ENCODE measurements at places on chromosomes 12 and 14. TPM values are rescaled to one million over a fixed set of nuclear protein-coding genes. Genes with fewer than 3 reads are reported as not detected.
A peak's percentile ranks its signal among the peaks of the same experiment; 100 is the strongest.

Gene FGD4
- 51.6 TPM for total RNA-seq

Gene CD4
- total RNA-seq = 12.5 TPM

Gene NANOG
- under 0.01 TPM for total RNA-seq

Gene ARMH4
- 18.1 TPM for total RNA-seq

Gene KCNK10
- not detected for total RNA-seq

Gene LBHD2
- total RNA-seq = not detected

Gene TMTC3
- 19.9 TPM for total RNA-seq

Gene BCL11B
- total RNA-seq = 0.60 TPM

Gene DDX47
- 46.4 TPM for total RNA-seq

DNA sequence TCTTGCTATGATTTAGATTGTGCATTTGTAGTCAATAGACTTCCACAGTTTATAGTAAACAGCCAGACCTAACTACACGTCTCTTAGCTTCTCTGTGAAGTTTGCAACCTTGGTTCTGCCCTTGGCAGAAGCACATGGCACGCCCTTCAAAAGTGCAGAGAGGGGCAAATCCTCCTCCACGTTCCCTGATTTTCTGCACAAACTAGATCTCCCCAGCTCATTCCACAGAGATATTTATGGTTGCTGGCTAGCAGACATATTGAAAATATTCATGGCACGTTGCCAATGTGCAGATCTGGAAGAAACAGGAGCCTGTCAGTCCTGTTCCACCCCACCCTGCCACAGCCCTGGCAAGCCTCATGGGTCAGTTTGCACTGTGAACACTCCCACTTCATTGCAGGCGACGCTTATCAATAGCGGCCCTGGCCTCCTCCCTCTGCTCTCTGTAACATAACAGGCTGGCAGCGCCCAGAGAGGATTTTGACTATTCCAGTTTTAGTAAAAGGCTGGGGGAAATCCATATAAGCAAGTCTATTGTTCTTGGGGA, 6.5 kb upstream of the LGALS3 start:
- DNase-seq = peak; percentile 59
- H3K27me3 ChIP-seq = no peaks in the 10 kb centered on the region
- peak overlapping the region; percentile 43 for H3K27ac ChIP-seq
- peaks cover 27% of the 10 kb centered on the region for H3K4me1 ChIP-seq
- H3K4me3 ChIP-seq = no peak overlapping the region
- H3K36me3 ChIP-seq = no peaks in the 10 kb centered on the region

GRCh38 chr14:47917344-47917954, 242.0 kb upstream of the MDGA2 start:
- no peaks in the 10 kb centered on the region for H3K36me3 ChIP-seq
- no peaks in the 10 kb centered on the region for H3K27me3 ChIP-seq
- H3K27ac ChIP-seq = no peak overlapping the region
- H3K4me1 ChIP-seq = no peaks in the 10 kb centered on the region

- H3K36me3 ChIP-seq = no peaks in the 10 kb centered on the region
- DNase-seq = no peak
- no peak overlapping the region for H3K27ac ChIP-seq
- no peaks in the 10 kb centered on the region for H3K4me1 ChIP-seq
These were observed 163.5 kb downstream of the VRK1 start for GRCh38 chr14:96960598-96961116.

DNA sequence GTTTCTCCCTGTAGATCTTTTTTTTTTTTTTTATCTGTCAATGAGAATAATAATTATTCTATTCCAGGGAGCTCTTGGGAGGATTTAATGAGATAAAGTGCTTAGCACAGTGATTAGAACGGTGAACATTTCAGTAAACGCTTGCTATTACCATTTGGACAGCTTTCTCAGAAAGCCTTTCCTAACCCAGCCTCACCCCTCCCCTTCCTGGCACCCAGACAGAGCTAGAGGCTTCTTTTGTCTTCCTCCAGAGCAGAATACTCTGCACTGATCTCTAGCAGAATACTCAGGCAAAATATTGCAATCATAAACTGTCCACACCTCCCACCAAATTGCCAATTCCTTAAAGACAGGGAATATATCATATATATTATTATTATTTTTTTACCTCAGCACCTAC, 66.6 kb downstream of the ERGIC2 start:
- H3K4me3 ChIP-seq = no peak overlapping the region
- no peaks in the 10 kb centered on the region for H3K4me1 ChIP-seq
- H3K27me3 ChIP-seq = no peaks in the 10 kb centered on the region
- H3K27ac ChIP-seq = no peak overlapping the region

GRCh38 chr12:106138633-106139421, at the start of gene NUAK1:
Gene NUAK1, minus strand, starts transcription at chr12:106138954. Its CDS starts 301 bp downstream, at chr12:106138653.
- peak within 1 kb of the TSS; percentile 95 for H3K27ac ChIP-seq
- peak within 1 kb of the TSS; percentile 86 for H3K4me3 ChIP-seq
- H3K36me3 ChIP-seq = no peaks in the 10 kb centered on the region
- peak; percentile 75 for DNase-seq
- H3K27me3 ChIP-seq = no peaks in the 10 kb centered on the region
- peaks cover 13% of the 10 kb centered on the region for H3K4me1 ChIP-seq

DNA sequence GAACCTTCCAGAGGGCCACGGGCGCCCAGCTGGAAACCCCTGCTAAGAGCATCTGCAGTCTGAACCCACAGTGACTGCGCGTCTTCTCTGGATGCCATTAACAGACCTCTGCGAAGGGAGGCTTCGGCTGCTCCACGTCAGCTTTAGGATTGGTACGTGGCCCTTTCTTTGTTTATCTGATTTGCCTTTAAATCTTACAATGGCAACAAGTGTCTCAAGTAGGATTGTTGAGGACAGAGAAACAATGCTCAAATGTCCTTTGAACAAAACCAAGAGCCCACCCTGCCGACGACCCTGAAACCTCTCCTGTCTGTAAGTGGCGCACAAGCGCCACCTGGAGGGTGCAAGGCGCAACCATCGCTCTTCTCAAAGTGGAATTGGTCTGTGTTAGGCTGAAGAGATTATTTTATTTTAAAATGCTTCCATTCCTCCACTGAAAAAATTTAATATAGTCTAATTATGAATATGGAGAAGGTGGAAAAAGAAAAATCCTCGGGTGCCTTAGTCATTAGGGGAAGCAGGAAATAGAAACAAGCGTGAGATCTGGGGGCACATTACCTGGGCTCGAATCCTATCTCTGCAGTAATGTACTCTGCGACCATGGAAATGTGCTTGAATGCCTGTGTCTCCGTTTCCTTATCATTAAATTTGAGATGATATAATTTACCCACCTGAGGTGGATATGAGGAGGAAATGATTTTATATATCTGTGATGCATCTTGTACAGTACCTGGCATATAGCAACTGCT, 82.6 kb upstream of the PTPRB start:
- no peak for DNase-seq
- no peaks in the 10 kb centered on the region for H3K36me3 ChIP-seq
- no peaks in the 10 kb centered on the region for H3K27me3 ChIP-seq

DNA sequence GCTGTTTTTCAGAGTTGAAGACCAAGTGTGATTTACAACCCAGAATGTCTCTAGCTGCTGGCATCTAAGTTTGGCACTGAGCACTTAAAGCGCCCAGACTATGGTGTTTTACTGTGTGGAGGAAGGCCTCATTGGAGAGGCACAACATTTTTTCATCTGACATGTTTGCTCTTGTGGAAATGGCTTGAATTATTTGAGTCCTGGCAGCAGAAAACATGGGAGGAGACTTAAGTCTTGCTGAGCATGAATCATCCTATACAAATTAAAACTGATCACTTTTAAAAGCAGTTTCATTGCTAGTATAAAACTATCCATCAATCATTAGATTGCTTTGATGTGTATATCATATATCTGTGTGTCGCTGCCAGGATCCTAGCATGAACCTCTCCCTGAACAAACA, 85.9 kb upstream of the REP15 start:
- no peak overlapping the region for H3K4me3 ChIP-seq
- no peak overlapping the region for H3K27ac ChIP-seq
- H3K4me1 ChIP-seq = peaks cover 16% of the 10 kb centered on the region
- no peak for DNase-seq
- H3K27me3 ChIP-seq = no peaks in the 10 kb centered on the region

- H3K27me3 ChIP-seq = no peaks in the 10 kb centered on the region
- H3K27ac ChIP-seq = no peak overlapping the region
- H3K4me3 ChIP-seq = no peak overlapping the region
- no peaks in the 10 kb centered on the region for H3K36me3 ChIP-seq
- no peak for DNase-seq
These were observed 90.2 kb downstream of the FUT8 start for GRCh38 chr14:65502676-65503124.

DNA sequence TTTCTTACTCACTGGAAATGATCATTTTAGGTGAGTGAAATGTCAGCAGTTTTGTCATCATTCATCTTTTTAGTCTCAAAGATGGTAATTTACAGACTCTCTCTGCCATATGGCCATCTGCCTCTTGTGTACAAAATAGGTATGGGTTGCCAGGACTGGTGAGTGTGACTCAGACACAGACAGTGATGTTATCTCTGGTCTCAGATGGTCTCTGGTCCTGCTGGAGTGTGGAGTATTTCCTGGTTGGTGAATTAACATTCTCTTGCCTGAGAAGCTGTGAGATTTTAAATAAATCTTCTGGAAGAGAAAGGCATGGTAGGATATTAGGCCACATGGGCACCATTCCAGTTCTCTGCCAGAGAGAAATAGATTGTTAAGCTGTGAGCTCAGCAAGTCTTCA, 207.0 kb downstream of the ATP23 start:
- DNase-seq = no peak
- no peak overlapping the region for H3K4me3 ChIP-seq
- no peaks in the 10 kb centered on the region for H3K4me1 ChIP-seq
- no peak overlapping the region for H3K27ac ChIP-seq
- no peaks in the 10 kb centered on the region for H3K27me3 ChIP-seq

DNA sequence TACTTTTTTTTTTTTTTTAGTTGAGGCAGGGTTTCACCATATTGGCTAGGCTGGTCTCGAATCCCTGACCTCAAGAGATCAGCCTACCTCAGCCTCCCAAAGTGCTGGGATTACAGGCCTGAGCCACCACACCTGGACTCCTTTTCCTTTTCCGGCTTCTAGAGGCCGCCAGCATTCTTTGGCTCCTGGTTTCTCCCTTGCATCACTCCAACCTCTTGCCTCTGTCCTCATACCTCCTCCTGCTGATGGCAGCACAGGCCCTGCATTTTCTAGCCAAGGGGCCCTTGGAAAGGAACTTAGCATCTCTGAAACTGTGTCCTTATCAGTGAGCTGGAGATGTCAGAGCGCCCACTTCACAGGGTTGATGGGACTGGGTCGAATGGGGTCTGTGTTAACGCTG, 53.3 kb downstream of the MAP1LC3B2 start:
- H3K27ac ChIP-seq = no peak overlapping the region
- DNase-seq = no peak
- H3K4me3 ChIP-seq = no peak overlapping the region

GRCh38 chr14:34363733-34364134, 98.3 kb downstream of the SPTSSA start:
- no peak for DNase-seq
- H3K36me3 ChIP-seq = no peaks in the 10 kb centered on the region
- H3K27ac ChIP-seq = no peak overlapping the region
- H3K27me3 ChIP-seq = no peaks in the 10 kb centered on the region
- H3K4me1 ChIP-seq = no peaks in the 10 kb centered on the region

DNA sequence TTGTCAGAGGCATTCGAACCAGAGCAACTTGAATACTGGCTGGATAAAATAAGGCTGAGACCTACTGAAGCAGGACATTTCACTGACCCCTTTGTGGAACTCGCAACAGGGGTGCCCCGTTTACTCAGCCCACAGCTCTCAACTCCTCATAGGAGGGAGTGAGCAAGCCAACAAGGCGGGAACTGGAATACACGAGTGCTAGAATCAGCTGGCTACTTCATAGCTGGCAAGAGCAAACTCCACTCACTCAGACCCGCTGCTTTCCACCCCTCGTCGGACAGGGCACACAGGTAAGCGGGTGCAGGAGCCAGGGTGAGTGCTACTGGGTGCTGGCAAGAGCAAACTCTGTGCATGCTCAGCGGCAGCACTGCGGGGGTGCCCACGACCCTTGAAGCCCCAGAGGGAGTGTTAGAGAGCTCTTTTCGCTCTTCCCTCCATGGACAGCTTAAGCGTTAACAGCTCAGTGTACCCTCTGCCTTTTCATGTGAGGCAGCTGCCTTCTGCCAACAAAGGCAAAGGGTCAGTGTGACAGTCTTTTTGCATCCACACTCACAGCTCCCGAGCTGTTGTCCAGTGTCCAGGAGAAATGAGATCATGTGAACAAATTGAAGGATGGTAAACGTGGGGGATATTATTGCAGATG, 15.7 kb downstream of the CAPZA3 start:
- H3K27me3 ChIP-seq = no peaks in the 10 kb centered on the region
- DNase-seq = no peak
- H3K36me3 ChIP-seq = no peaks in the 10 kb centered on the region
- no peak overlapping the region for H3K4me3 ChIP-seq
- H3K4me1 ChIP-seq = peaks cover 9% of the 10 kb centered on the region
- H3K27ac ChIP-seq = no peak overlapping the region

DNA sequence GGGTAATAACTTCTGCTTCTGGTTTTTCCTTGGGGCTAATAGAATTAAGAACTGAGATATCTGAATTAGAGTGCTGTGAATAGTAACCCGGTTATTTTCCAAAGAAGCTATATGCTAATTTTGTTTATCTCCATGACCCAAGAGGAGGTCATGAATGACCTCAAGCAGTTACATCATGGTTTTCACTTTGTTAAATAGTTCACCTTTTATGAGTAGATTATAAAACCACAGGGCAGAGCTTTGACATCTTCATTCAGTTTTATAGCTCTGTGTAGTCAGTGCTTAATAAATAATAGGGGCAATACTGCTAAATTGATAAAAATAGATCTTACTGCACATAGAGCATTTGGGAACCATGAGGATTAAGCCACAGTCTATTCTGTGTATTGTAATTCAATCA, 462.2 kb downstream of the LRIG3 start:
- no peaks in the 10 kb centered on the region for H3K27me3 ChIP-seq
- H3K4me3 ChIP-seq = no peak overlapping the region
- no peaks in the 10 kb centered on the region for H3K36me3 ChIP-seq
- no peaks in the 10 kb centered on the region for H3K4me1 ChIP-seq
- H3K27ac ChIP-seq = no peak overlapping the region
- DNase-seq = no peak

DNA sequence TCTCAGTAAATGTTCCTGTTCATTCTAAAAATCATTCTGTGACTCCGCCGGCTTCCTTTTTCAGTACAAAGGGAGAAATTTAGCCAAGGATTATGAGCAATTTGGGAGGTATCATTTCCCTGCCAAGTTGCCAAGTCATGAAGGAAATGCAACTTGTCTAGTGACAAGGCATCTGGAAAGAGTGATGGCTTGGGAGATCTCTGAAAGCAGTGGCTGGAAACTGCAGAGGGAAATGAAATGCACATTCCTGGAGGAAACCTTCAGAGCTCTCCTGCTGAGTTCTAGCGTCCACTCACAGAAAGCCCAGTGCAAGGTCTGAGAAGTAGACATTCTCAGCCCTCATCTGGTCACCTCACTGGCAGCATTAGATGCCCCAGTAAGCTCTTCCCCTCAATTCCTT, 91.7 kb downstream of the GALC start:
- DNase-seq = no peak
- H3K4me3 ChIP-seq = no peak overlapping the region
- H3K27me3 ChIP-seq = no peaks in the 10 kb centered on the region
- H3K27ac ChIP-seq = no peak overlapping the region
- no peaks in the 10 kb centered on the region for H3K4me1 ChIP-seq

DNA sequence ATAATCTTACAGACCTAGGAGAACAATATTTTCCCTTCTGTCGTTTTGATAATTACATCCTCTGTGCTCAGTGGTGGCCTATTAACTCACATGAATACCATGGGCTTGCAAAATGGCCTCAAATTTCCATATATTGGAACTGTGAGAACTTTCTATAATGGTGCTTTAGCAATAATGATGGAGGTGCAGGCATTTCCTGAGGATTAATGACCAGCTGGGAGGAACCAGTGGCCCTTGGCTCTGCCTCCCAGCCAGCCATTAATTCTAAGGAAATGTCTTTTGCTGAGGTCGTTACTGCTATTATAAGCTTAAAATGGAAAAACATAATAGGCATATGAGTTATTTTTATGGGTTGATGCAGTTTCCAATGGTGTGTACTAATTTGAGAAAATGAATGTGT, 33.6 kb downstream of the HMGA2 start:
- H3K4me1 ChIP-seq = no peaks in the 10 kb centered on the region
- H3K36me3 ChIP-seq = no peaks in the 10 kb centered on the region
- no peak overlapping the region for H3K27ac ChIP-seq
